ENCODE measurements at places on chromosomes 7 and 10.

DNA sequence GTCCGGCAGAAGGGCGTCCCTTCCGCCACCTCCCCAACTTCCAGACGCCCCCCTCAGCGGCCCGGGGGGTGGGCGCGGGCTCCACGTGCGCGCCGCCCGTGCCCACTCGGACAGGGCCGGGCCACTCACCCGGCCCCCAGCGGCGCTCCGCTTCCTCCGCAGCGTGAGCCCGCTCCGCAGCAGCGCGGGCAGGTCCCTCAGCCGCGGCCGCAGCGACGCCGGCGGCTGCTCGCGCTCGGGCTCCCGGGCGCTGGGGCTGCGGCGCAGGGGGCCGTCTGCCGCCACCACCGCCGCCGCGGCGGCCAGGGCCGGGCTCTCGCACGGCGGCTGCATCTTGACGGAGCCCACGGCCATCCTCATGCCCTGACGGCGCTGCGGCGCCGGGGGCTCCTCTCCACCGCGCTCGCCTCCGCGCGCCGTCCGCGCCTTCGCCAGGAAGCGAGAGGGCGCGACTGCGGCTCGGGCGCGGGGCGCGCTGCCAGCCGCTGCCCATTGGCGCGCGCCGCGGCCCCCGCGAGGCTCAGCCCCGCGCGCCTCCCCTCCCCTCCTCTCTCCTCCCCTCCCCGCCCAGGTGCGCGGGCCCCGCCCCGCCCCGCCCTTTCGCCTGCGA, at the start of gene RAPGEF5:
Gene RAPGEF5 (minus strand): TSS at position 454 of the 610 bp plus-strand sequence. CDS start 94 bp downstream, at position 360.
- no peak for DNase-seq

GRCh38 chr10:48555310-48556042, 49.4 kb downstream of the ARHGAP22 start:
- no peak for DNase-seq

- DNase-seq: no peak
Measured at GRCh38 chr7:128137181-128137580, 103.9 kb upstream of the LEP start.

GRCh38 chr7:121872831-121873288, at the start of gene PTPRZ1:
PTPRZ1 (plus strand) TSS chr7:121873161; CDS start chr7:121873500, 339 bp downstream.
- no peak for DNase-seq

- no peak for DNase-seq
Measured at GRCh38 chr10:58820861-58821751, 308.4 kb downstream of the BICC1 start.

- DNase-seq: no peak
Measured at GRCh38 chr7:37728747-37729146, 45.2 kb downstream of the GPR141 start.
